Right lung (tissue), 10 donors: ENCODE measurements at places on chromosomes 11 and 22. TPM values are rescaled to one million over a fixed set of nuclear protein-coding genes. Genes with fewer than 3 reads are reported as not detected.

DNA sequence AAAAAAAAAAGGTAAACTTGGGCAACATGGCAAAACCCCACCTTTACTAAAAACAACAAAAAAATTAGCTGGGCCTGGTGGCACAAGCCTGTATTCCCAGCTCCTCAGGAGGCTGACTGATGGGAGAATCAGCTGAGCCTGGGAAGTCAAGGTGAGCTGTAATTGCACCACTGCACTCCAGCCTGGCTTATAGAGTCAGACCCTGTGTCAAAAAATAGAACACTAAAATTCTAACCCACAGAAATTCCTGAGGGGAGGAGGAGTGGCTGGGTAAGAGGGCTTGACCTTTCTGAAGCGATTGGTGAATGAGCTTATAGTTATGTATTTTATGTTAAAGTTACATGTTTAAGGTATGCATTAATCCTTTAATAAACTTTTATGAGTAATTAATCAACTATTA lies 53.3 kb downstream of the FAT3 start:
- no peak for DNase-seq

DNA sequence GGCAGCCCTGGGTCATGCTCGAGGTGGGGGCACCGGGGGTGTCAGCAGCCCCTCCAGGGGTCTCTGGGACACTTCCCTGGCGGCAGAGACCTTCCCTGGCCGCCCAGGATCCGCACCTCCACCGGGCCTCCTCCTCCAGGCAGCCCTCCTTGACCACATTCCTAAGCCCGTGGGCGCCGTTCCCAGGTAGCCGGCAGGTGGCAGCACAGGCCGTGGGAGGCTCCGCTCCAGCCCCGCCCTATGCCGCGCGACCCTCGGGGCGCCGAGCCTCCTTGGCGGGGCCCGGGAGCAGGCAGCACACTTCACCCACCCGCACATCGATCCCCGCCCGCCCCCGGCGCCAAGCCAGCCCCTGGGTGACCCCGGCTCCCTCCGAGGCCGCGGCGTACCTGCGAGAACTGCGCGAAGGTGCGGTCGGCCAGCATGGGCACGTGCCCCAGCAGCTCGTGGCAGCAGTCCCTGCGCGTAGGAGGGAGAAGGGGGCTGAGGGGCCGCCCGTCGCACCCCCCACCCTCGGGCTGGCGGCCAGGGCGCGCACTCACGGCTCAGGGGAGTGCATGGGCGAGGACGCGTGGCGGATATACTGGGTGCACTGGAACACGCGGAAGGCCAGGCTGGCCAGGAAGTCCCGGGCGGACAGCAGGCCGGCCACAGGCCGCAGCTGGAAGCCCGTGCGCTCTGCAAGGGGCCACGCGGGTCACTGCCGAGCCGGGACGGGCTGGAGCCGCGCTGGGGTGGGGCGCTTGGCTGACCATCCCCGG lies 5.3 kb upstream of the INS start:
- no peak for DNase-seq

ZBED4 gene
- polyA plus RNA-seq: 16.5 TPM

GRAP2 gene
- 1.8 TPM for polyA plus RNA-seq

DNA sequence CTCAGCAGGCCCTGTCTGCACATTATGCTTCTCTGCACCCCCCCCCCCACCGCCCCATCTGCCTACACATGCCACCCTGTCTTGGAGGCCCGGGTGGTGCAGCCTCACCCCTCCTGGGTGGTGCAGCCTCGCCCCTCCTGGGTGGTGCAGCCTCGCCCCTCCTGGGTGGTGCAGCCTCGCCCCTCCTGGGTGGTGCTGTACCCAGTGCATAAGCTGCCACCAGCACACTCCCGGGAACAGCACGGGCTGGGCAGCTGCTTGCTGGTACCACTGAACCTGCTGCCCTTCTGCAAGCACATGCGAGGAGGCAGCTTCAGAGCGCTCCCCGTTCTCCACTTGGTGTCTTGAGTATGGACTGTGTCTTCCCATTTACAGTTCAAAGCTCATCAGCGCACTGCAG lies 69.3 kb downstream of the NCAPD3 start:
- DNase-seq: no peak

DNA sequence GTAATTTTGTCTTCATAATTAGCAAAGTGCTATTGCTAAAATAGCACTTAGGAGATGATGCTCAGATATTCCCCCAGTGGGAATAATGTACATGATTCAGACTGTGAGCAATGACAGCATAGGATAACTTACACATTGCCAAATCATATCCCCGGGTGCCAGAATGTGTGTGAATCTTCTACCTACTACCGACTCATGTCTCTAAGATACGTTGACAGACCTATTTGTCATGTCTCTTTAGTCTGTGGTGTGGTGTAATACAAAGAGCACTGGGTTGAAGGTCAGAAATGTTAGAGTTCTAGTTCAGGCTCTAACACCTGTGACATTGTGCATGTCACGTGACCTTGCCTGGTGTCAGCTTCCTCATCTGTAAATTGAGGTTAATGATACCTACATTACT lies 31.0 kb upstream of the PICALM start:
- DNase-seq: no peak

TMEM121B gene
- 0.75 TPM for polyA plus RNA-seq

- no peak for DNase-seq
Observed at GRCh38 chr11:80779905-80780605, 1339.2 kb upstream of the TENM4 start.

- DNase-seq: no peak
Observed at GRCh38 chr11:1150769-1151365, 6.9 kb upstream of the MUC5AC start.

GDPD4 gene
- polyA plus RNA-seq: 0.59 TPM

DNA sequence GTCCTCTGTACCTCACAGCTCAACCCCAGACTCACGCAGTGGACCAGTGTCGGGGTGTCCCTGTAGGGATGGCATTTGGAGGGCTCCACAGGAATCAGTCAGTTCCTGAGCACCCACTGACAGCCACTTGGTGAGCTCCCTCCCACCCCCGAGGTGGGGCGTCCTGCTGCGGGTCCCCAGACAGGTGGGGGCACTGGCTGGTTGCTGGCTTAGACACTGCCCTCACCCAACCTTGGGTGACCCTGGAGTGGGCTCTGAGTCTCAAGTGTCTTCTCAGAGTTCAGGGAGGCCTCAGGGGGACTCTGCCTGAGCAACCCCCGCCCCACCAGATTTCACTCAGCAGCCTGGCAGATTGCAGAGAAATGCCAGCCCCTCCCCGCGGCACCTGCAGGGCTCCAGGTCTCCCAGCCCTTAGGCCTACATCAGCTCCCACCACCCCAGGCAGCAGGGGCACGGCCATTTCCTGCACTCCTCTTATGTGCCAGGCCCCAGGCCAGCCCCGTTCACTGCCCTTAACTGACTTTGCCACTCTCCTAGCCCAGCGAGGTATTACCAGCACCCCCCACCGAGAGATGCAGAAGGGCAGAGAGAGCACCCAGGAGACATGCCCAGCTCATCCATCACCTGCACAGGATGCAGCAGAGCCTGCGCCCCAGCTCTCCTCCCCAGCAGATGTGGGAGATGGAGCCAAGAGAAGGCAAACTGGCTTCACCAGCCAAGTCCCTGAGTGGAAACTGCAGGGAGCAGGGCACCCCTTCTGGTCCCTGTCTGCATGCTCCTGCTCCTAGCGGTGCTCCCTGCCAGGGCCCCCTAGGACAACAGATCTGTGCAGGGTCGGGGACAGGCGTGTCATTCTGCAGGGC lies 2.4 kb downstream of the PRR5 start:
- DNase-seq: no peak
